ENCODE measurements at places on chromosomes 7 and 10.

GRCh38 chr7:21916176-21916575 lies 29.5 kb downstream of the CDCA7L start:
- no peak for DNase-seq

DNA sequence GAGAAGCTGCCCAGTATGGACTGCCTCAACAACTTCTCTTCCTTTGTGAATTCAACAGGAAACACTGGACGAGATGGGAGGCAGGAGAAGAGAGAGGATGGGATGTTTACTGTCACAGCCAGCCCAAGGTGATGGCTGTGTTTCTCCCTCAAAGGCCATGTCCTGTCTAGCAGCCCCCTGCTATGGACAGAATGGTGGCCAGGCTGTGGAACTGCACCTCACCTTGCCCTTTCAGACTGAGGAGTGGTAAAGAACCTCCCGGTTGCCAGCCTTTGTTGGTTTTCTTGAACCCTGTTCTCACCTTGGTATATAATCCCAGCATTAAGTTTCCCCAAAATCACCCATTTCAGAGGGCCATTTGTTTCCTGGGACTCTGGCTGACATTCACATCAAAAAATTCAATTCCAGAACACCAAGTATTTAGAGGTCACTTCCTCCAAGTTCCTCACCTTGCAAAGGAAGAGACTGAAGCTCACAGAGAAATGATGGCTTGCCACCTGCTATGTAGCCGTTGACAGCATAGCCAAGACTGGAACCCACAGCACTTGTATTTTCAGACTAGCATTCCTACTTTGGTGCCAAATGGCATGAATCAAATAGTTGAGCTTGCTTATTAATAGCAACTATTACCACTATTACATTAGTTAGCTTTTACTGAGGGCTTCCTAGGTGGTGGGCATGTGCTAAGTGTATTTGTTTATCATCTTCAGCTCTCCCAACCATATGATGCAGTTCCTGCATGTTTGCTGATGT lies 224.0 kb upstream of the GRB10 start:
- DNase-seq, result no peak

- DNase-seq, result no peak
Measured at GRCh38 chr7:131735101-131735500, 178.7 kb upstream of the PODXL start.

GRCh38 chr7:47488969-47489342 lies 93.0 kb downstream of the TNS3 start:
- DNase-seq, result no peak

- DNase-seq, result no peak
Measured at GRCh38 chr10:72030762-72031543, 57.4 kb downstream of the SPOCK2 start.

DNA sequence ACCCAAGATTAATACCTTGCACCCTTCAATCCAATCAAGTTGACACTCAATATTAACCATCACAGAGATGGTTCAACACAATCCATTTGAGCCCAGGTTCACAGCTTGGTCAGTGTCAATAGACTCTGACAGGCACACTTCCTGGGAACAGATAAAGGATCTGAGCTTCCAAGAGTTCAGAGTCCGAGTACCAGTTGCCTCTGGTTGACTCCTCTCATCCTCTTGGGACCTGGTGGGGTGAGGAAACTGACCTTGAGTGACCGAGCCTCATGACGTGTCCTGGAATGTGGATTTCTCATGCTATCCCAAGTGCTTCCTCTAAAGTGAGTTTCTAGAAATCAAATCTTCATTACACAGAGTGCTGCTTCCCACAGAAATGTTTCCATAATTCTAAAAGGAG lies 162.0 kb downstream of the CYP26A1 start:
- DNase-seq, result no peak

DNA sequence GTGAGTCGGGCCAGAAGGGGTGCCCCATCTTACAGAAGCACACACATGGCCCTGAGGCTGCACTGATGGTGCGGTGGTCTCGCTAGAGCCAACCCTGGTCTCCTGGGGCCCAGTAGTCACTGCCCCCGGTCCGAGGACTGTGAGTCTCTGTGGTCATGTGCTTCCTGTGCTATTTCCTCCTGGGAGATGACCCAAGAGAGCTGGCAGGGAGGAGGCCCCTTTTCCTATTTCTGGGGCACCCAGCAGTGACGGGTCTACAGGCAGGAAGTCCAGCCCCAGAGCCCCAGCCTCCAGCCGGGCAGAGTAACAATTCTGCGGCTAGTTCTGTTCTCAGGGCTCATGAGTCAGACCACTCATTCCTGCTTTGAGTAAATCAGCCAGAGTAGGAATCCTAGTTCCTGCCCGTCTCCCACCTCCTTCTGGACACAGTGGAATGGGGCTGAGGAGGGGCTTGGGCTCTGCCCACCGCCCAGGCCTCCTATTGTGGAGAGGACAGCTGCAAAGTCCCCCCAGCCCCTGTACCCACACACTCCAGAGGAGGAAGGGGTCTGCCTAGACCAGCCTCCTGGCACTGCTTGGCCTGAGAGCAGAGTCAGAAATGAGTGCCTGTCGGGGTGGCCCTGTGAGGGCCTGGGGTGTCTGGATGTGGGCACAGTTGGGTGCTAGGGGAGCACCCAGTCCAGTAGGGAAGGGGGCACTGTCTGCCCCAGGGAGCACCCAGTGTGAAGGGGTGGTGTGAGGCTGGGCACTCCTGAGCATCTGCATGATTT lies 80.5 kb upstream of the PPIF start:
- no peak for DNase-seq

- DNase-seq, result no peak
Measured at GRCh38 chr10:103557455-103557854, 64.0 kb downstream of the NEURL1 start.

- DNase-seq, result no peak
Measured at GRCh38 chr7:51340029-51340838, 23.6 kb upstream of the COBL start.

DNA sequence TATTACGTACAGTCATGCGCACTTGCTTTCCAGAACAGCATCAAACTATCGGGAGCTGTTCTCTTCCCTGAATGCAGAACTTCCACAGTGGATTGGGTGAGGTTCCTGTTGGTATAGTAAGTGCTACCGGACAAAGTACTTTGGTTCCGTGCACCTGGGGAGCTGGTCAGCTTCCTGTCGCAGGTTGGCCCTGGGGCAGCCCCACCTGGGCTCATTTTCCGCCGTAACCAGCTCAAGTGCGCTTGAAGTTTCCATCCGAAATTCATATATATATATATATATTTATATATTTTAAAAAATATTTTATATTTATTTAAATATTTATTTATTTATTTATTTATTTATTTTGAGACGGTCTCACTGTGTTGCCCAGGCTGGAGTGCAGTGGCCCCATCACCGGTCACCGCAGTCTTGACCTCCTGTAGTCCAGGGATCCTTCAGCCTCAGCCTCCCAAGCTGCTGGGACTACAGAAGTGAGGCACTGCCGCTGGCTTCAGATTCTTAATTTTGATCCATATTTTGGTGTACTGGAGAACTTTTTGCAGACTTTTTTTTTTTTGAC lies 6.5 kb downstream of the SCART1 start:
- no peak for DNase-seq

DNA sequence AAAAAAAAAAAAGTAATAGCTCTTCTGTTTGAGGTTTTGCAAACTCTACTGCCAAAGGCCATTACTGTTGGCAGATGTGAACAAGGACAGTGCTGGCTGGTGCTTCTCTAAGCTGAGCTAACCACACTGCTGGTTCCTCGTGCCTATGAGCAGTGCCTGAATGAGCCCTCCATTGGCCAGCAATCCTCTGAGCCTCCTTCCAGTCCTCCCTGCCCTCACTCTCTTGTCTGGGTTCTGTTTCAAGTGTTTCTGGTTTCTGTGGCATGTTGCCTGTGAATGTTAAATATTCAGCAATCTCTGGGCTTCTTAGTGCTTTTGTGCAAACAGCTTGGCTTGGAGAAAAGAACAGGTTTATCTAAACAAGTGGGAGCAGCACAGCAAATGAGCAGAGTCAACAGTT lies 161.3 kb upstream of the AUTS2 start:
- no peak for DNase-seq

- DNase-seq, result peak; percentile 89
Measured at GRCh38 chr7:21945454-21946221, at the start of gene CDCA7L. Gene CDCA7L (minus strand): TSS chr7:21945899. CDS start chr7:21945804, 95 bp downstream.

DNA sequence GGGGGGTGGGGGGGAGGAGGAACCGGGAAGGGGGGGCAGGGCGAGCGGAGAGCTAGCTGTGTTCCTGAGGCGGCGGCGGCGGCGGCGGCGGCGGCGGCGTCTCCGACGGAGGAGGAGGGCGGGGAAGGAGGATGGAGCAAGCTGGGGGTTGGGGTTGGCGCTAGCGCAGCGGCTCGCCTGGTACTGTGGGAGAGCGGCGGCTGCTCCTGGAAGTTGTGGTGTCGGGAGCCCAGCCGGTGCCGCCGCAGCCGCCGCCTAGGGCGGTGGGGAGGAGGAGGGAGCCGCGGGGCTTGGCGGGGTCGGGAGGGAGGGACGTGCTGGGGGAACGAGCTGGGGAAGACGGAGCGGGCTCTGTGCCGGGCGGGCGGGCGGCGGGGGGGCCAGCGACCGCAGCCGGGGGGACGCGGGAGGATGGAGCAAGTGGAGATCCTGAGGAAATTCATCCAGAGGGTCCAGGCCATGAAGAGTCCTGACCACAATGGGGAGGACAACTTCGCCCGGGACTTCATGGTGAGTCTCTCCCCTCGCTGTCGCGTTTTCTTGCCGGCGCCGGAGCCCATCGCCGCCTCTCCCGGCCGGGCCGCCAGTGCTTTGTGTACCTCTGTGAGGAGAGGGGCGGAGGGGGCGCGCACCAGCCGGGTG lies at the start of gene PTPN12:
Gene PTPN12, plus strand, starts transcription at position 160 of the 642 bp plus-strand sequence. Its CDS starts 252 bp downstream, at position 412.
- peak; percentile 31 for DNase-seq

GRCh38 chr7:136194878-136195277 lies 217.7 kb upstream of the MTPN start:
- no peak for DNase-seq

DNA sequence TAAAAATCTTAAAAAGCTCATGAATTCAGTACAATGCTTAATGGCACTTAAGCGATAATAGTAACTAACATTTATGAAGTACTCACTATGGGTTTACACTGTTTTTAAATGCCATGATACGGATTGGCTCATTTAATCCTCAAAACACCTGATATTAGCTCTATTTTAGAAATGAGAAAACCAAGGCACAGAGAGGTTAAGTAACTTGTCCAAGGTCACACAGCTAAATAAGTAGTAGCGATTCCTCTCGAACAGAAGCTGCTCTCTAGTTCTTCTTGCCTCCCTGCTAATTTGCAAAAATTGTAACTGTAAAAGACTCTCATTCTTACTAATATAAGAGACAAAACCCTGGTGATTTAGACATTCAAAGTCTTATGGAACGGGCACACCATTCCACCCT lies 110.7 kb upstream of the RHEB start:
- no peak for DNase-seq

GRCh38 chr10:88745633-88746032 lies 14.2 kb upstream of the LIPN start:
- DNase-seq, result no peak

- DNase-seq, result no peak
Measured at GRCh38 chr10:33974976-33975478, 640.6 kb upstream of the NRP1 start.

- DNase-seq, result no peak
Measured at GRCh38 chr10:52814506-52814905, 41.9 kb upstream of the MBL2 start.
